Activated CD4-positive, alpha-beta T cell treated with anti-CD3 and anti-CD28 coated beads, Interleukin-2, Interleukin-6, amounts not matched to agents 100 ng/mL and 50 ng/mL, durations not matched to agents 16 hours and 8 hours (primary cell): ENCODE measurements at places on chromosomes 5 and 9.

DNA sequence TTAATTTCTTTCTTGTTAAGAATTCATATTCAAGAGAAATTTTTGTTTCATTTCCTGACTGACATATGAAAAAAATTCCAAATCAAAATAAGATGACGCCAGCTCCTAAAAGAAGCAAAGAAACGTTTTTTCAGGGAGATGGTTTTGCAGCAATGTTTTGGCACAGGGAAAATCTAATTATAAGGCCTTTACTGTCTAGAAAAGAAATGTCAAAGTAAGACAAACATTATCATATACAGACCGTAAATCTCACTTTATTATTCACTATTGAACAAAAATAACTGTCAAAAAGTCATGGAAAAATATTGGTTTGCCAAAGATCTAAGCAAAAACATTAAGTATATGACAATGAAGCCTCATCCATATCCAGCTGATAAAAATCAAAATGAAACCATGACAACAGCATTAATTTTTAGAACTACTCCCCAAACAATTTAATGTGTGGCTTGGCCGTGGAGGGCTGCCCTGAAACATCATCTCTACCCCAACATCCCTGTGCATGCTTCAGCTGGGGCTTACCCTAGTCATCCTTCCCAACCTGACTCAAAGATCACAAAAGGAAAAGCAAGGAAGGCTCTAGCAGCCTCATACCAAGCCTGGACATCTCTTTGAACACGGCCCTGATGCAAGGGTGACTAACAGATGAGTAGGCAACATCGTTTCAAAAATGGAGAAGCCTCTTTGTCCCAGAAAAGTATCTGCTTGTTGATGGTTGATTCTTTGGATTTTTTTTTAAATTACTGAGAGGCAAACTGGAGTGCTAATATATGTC is 95.6 kb downstream of the ARSB start:
- DNase-seq: no peak

DNA sequence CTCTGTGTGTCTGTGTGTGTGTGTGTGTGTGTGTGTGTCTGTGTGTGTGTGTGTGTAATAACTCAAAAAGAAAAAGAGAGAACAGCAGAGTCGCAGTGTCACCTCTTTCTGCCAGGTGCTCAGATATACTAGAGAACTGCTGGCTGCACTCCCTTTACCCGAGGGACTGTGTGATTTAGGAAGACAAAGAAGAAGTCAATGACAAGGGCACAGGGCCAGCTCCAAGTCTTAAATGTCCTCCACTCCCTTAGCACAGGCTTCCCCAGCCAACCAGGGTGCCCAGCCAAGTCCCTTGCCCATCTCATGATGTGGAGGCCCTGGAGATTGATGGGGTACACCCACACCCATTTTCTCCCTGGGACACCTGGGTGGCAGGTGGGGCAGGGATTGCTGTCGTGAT is 8.7 kb downstream of the CCNJL start:
- no peak for DNase-seq

DNA sequence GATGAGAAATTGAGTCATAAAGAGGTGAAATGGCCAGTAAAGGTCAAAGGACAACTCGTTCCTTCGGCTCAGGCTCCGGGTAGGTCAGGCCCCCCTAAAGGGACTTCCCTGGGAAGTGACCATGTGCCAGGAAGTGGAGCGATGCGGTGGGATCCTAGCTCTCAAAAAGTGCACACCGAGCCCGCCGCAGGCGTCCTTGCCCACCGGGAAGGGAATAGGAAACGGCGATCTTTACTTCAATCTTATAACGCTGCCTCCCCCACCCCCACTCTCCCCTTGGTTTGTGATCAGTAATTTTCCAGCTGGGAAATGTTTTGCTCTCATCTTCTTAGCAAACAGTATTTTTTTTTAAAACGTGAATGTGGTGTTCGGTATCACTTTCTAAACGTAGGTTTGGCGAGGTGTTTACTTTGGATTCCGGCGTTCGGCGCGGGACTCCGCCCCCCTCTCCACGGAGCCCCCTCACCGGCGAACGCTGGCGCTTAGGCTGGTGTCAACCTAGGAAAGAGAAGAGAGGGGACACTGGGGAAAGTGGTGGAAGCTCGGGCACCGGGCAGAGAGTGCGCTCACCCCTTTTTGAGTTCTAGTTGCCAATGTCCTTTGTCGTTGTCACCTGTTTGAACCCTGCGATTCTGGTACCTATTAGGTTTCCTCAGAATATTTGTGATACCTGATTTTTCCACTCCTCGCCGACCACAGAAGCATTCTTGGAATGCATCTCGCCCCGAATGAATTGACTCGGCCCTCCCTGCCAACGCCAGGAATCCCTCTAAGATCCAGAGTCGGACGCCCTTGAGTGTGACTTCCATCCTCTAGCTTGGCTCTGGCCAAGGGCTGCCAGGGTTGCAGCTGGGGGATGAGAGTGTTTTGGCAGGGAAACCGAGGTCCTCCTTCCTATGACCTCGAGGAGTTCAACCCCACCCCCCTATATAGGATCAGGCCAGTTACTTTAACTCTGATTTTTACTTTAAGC is 1.8 kb upstream of the KLF4 start:
- DNase-seq: no peak

DNA sequence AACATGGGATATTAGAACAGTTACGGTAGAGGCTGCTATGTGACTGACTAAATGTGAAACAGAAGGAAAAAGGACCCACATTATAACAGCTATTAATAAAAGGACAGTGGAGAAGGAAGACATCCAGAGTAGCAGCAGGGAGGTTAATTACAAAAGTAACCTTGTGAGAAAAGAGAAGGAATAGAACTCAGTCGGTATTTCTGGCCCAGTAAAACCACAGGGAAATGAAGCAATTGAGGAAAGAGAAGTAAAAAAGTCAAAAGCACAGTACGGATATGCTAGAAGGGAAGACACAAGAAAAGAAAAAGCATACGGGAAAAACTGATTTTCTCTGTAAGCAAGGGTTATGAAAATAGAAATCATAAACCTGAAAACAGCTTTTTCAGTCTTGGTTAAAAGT is 164.7 kb downstream of the RFX3 start:
- no peak for DNase-seq
